IPS DF 6.9 (cell line): ENCODE measurements at places on chromosomes 5 and 9.

DNA sequence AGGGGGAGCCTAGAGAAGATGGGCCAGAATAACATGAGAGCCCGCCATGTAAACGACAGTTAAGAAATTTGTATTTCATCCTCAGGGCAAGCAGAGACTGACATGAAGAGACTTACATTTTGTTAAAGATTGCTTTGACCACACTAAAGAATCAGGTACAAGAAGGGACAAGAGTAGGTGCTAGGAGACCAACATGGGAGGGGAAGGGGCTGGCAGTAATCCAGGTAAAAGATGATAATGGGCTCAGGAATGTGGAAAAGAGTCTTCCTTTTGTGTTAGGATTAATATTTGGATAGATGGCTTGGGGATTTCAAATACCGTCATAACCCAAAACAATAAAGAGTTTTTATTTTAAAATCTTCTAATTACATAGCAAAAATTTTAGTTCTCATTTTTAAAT is 137.3 kb downstream of the ZNF462 start:
- DNase-seq, result no peak

- no peak for DNase-seq
Observed at GRCh38 chr5:23484096-23484495, 23.3 kb upstream of the PRDM9 start.

- DNase-seq, result no peak
Observed at GRCh38 chr5:120255214-120255613, 208.9 kb upstream of the PRR16 start.

DNA sequence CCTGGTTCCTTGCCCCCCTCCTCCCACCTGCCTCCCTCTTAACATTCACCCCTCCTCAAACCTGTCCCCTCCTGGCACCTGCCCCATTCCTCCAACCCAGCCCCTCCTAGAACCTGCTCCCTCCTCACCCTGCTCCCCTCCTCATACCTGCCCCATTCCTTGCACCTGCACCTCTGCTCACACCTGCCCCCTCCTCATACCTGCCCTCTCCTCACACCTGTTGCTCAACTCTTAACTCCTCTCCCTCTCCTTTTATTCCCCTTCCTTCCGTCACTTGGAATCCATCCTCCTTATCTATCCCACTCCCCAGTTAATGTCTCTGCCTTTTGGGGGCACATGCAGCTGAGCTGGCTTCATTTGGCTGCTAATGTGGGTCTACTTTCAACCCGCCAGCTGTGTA is 712.1 kb downstream of the MTRR start:
- DNase-seq, result no peak

DNA sequence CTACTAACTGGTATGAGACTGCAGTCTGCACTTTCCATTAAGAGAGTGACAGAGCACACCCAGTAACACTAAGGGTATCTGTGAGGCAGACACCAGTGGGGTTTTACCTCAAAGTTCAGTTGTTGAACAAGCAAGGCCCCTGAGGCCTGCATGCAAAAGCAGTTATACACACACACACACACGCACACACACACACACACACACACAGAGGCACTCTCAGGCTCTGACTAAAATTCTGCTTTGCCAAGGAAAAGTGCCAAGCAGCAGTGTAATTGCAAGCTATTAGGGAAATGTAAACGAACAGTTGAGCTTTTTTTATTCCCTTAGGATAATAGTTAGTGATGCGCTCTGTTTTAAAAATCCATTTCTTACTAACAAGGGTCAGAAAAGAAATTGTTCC is 377.1 kb downstream of the SPOCK1 start:
- no peak for DNase-seq

DNA sequence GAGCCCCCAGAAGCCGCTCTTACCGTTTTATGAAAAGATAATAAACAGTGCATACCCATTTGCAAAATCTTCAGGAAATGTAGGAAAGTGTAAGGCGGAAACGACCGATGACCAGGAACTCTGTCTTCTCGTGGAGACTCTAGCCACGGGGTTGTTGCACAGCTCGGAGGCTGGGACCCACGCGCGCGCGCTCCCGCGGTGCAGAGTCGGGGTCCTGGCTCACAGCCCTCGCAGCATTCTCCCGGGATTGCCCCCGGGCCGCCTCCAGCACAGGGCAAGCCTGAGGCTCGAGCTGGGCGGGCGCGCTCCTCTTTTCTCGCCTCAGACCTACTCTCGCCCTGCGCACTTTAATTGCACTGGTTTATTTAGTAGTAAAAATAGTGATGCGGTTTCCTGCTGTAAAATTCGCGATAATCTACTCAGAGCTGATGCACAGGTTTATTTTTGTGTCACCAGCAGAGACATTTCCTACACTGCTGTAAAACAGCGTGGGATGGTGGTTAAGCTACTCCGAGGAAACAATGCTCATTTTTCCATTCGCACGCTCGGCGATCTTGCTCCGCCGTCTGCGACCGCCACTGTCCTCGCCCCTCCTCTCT is 15.5 kb downstream of the TRIM7 start:
- DNase-seq, result no peak

GRCh38 chr5:32362527-32362926 is 49.8 kb upstream of the MTMR12 start:
- no peak for DNase-seq

- DNase-seq, result no peak
Observed at GRCh38 chr5:66224274-66224673, 80.2 kb downstream of the SREK1 start.

DNA sequence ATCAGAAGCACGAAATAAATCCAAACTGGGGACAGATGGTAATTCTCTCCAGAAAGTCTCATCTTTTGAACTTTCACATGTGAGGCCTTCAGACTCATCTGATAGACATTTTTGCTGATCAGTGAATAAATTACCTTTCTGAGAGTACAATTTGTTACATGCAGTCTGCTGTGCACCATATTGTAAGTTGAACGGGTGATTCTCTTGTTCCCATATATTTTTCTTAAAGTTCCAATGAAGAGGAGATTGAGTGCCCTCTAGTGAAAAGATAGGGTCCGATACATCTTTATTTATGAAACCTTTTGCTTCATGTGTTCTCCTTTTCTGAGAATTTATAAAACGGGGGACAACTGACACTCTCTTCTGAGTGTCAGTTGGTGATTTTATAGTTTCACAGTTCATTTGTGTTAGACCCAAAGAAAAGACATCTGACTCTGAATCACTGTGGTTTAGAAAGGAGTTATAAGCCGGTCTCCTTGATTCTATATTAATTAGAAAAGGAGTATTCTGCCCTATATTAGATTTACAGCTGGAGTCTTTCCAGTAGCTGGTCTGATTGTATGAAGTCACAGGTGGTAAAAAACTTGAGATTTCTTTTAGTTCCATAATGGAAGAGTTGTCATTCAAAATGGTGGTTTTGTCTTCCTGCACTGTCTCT is 30.4 kb downstream of the GNG10 start:
- no peak for DNase-seq

DNA sequence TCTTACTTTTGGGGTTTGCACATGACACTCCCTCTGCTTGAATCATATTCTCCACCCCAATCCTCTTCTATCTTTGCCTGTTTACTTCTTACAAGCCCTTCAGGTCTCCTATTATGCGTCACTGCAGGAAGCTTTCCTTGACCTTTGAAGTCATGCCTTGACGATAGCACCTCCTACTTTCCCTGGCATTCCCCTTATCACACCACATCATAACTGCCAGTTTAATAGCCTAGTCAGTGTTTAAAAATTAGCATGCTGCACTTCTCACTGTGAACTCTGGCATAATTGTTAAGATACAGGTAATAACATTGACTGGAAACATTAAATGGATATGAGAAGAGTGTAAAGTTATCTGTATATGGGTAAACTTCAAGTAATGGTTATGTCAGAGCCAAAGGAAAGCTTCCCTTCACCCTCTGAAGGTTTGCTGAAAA is 37.1 kb upstream of the CEP120 start:
- no peak for DNase-seq

- no peak for DNase-seq
Observed at GRCh38 chr9:107239474-107239873, 43.6 kb upstream of the RAD23B start.

DNA sequence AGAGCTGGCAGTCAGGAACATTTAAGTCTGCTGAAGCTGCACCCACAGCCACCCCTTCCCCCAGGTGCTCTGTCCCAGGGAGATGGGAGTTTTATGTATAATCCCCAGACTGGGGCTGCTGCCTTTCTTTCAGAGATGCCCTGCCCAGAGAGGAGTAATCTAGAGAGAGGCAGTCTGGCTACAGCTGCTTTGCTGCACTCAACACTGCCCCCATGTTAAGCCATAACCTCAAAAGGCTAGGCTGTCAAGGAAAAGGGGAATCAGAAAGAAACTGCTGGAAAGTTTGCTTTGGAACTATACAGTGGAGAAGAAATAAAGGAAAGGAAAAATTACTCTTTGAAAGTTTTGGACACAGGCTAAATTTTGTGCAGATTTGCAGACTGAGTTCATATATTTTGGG is 127.2 kb downstream of the MACIR start:
- no peak for DNase-seq

- no peak for DNase-seq
Observed at GRCh38 chr5:89071941-89072331, 189.0 kb upstream of the MEF2C start.

GRCh38 chr9:122055701-122056100 is 37.4 kb downstream of the TTLL11 start:
- DNase-seq, result no peak

GRCh38 chr5:135511761-135512575 is 23.8 kb downstream of the NEUROG1 start:
- no peak for DNase-seq

DNA sequence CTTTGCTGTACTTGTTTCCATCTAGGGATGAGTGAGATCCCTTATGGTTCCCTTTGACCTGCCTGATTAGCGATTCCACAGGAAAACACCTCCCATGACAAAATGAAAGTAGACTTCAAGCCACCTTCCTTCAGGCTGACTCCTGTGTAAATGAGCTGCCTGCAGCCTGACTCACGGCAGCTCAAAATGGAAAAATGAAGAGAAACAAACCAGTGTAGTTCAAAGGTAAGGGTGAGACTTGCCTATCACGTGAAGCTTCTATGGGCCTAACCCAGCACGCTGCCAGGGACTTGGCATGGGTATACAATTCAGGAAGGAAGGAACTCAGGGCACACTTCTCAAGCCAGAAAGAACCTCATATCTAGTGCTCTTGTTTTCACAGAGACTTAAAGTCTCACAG is 110.1 kb upstream of the LRRTM2 start:
- no peak for DNase-seq

- DNase-seq, result no peak
Observed at GRCh38 chr5:148565148-148565547, 89.2 kb downstream of the HTR4 start.

GRCh38 chr9:99425124-99425523 is 203.0 kb downstream of the SEC61B start:
- no peak for DNase-seq

DNA sequence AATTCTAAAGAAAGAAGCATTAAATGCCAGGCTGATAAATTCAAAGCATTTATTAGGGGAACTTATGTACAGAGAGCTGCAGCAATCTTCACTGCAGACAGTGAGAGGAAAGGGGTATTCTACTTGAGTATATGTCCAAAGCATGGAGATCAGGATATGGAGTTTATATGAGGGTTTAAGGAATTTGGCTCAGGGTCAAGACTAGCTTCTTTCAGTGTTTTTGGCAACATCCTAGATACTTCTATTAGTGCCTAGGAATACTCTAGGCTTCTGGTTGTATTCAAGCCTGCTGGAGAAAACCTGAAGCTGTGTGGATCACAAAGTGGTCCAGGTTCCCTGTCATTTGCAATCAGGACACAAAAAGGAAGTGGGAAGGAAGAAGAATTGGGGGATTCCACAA is 194.6 kb downstream of the CETN3 start:
- DNase-seq, result no peak
